Fibroblast of upper back skin (primary cell): ENCODE measurements at places on chromosomes 6 and 20.
A peak's percentile ranks its signal among the peaks of the same experiment; 100 is the strongest.

DNA sequence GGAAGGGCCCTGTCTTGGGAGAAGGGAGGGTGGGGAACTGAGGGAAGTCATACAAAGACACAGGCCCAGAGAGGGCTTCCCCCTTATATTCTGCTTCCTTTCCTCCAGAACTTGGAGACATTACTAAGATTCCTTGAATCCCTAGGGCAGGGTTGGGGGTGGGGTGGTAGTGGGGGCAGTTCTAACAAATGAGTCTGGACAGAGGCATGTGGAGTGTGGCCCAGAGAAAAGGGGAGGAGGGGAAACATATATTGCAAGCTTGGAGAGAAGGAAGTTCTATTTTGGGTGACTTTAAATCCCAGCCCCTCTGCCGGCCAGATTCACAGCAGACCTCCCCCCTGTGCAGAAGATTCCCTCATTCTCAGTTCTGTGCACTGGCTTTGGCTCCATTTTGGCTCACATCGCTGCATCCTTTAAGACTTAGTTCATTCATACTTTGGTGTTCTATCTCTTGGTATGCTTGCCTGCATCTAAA is 43.7 kb downstream of the DAAM2 start:
- DNase-seq: peak; percentile 98

- peak; percentile 49 for DNase-seq
These were observed 969.1 kb upstream of the DEFB115 start for GRCh38 chr20:30288346-30288745.

GRCh38 chr20:30594112-30594511 is 663.4 kb upstream of the DEFB115 start:
- DNase-seq: no peak

DNA sequence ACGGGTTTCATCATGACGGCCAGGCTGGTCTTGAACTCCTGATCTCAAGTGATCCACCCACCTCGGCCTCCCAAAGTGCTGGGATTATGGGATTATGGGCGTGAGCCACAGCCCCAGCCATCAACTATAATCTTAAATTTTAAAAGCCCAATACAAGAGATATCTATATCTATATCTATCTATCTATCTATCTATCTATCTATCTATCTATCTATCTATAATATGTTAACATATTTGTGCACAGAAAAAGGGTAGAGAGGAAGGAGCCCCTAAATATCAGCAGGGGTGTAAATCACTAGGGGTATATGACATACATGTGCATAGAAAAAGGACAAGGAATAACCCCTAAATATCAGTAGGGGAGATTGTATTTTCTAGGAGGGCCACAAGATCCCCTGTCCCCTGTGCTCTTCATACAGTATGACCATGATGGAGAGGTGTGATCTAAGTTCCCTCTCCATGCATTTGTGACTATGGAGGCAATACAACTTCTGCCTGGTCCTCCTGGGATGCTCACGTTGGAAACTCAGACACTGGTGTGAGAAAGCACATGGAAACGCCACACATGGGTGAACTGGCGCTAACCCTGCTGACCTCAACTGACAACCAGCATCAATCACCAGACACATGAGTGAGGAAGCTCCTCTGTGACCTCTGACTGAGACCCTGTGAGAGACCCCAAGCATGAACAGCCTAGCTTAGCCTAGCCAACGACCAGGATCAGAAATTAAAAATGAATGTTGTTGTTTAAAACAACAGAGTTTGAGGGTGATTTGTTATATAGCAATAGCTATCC is 1.2 kb upstream of the SPATS1 start:
- DNase-seq: no peak

DNA sequence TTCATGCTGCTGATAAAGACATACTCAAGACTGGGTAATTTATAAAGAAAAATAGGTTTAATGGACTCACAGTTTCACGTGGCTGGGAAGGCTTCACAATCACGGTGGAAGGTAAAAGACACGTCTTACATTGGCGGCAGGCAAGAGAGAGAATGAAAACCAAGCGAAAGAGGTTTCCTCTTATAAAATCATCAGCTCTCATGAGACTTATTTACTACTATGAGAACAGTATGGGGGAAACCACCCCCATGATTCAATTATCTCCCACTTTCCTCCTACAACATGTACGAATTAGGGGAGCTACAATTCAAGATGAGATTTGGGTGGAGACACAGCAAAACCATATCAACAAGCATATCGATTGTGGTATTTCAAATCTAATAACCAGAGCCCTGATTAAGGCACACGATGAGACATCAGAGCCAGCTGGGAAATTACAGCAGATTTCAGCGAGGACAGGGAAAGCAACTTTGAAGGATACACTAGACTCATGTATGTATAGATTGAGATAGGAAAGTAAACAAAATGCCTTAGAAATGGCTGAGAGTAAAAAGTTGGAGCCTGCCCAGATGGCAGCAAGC is 129.8 kb upstream of the GJE1 start:
- no peak for DNase-seq

DNA sequence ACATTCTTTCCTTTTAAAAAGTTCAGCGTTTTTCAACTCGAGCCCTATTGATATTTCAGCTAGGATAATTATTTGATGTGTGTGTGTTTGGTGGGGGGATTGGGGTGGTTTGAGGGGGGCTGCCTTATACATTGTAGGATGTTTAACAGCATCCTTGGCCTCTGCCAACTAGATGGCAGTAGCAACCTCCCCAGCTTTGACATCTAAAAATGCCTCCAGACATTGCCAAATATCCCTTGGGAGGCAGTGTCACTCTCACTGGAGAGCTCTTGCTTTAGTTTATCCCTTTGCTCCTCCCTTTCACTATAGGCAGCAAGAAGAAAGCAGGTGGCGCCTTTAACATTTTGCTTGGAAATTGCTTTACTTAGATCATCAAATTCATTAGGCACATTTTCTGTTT is 14.6 kb upstream of the TP53TG5 start:
- no peak for DNase-seq

GRCh38 chr6:45707176-45707575 is 308.5 kb downstream of the CLIC5 start:
- no peak for DNase-seq

GRCh38 chr6:19325335-19325789 is 511.8 kb upstream of the ID4 start:
- DNase-seq: peak; percentile 5

GRCh38 chr6:110646951-110647910 is 168.0 kb downstream of the CDK19 start:
- DNase-seq: no peak

GRCh38 chr6:154933181-154933827 is 61.8 kb upstream of the TIAM2 start:
- DNase-seq: peak; percentile 89

GRCh38 chr6:112188906-112189305 is 65.5 kb downstream of the LAMA4 start:
- DNase-seq: peak; percentile 90

- no peak for DNase-seq
These were observed 41.9 kb upstream of the FERMT1 start for GRCh38 chr20:6164421-6165341.

DNA sequence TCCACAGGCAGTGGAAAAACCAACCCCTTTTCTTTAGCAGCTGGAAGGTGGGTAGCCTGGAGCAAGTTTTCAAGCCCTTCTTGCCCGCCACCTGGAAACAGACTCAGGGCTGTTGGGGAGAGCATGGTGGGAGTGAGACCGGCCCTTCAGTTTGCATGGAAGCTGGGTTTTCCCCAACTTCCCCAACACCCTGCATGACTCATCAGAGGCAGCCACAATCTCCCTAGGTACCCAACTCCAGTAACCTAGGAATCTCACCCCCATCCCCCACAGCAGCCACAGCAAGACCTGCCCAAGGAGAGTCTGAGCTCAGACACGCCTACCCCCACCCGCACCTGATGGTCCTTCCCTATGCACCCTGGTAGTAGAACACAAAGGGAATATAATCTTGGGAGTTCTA is 86.3 kb upstream of the IRAK1BP1 start:
- no peak for DNase-seq

DNA sequence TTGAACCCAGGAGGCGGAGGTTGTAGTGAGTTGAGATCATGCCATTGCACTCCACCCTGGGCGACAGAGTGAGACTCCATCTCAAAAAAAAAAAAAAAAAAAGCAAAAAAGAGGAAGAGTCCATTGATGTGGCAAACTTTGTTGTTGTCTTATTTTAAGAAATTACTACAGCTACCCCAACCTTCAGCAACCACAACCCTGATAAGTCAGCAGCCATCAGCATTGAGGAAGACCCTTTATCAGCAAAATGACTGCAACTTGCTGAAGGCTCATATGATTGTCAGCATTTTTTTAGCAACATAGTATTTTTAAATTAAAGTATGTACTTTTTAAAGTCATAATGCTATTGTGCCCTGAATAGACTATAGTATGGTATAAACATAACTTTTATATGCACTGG is 48.8 kb downstream of the ZFP64 start:
- DNase-seq: no peak

GRCh38 chr6:56535626-56536025 is 107.1 kb downstream of the DST start:
- DNase-seq: no peak

DNA sequence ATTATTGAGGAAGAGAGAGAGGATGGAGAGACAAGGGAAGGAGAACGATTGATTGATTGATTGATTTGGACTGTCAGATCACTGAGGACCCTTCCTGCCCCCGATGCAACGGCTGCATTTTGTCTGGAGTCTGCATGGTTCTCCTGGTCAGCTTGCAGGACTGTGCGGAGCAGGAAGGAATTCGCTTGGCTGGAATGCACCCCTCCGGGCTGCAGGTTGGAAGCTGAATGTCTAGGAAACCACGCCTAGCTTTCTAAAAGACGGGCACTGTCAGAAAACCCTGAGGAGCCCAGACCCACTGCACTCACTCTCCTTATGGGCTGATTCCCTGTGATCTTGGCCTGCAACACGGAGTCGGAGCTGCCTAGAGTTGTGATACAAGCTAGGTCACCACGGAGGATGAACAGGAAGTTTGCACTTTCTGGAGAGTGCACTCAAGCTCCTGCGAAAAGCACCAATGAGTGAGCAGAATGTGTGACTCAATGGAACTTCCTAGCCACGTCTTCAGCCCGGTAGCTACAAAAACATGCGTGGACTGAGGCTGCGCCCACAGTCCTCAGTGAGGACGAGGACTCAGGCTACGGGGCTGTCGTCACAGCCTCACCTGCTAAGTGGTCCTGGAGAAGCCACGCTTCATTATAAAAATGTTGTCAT is 14.4 kb downstream of the DACT2 start:
- no peak for DNase-seq

GRCh38 chr20:59428441-59429205 is 128.2 kb downstream of the EDN3 start:
- DNase-seq: no peak

- peak; percentile 1 for DNase-seq
These were observed 138.8 kb upstream of the RNF217 start for GRCh38 chr6:124823240-124824111.

DNA sequence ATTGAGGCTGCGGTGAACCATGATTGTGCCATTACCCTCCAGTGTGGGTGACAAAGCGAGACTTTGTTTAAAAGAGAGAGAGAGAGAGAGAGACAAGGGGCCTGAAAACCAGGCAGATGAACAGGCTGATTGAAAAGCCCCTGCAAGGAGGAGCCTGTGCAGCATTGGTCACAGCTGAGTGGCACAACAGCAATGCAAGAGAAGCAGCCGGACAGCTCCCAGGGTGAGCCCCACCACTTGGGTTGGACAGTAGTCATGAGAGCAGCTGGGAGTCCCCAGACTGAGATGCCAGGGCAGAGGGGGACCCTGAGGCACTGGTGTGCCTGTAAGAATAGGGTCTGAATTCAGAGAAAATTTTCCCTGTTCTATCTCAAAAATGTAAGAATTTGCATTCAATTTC is 10.2 kb downstream of the DNPH1 start:
- DNase-seq: no peak

GRCh38 chr6:156126535-156126934 is 650.6 kb upstream of the ARID1B start:
- DNase-seq: no peak

GRCh38 chr6:160253714-160254113 is 4.9 kb downstream of the SLC22A2 start:
- no peak for DNase-seq

DNA sequence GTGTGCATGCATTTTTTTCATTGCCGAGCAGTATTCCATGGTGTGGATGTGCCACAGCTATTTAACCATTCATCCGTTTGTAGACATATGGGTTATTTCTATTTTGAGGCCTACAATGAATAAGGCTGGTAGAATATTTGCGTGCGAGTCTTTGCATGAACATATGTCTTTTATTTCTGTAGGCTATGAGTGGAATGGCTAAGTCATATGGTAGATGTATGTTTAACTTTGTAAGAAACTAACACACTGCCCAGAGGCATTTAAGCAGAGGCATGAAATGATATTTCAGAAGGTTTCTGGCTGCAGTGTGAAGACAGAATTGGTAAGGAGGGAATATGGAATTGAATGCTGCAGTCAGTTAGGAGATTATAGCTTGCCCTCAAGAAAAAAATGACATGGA is 457.4 kb upstream of the CDH4 start:
- DNase-seq: no peak

GRCh38 chr6:73688351-73688750 is 7.7 kb upstream of the CD109 start:
- DNase-seq: no peak

GRCh38 chr20:48139262-48140041 is 354.2 kb upstream of the SULF2 start:
- DNase-seq: peak; percentile 88

DNA sequence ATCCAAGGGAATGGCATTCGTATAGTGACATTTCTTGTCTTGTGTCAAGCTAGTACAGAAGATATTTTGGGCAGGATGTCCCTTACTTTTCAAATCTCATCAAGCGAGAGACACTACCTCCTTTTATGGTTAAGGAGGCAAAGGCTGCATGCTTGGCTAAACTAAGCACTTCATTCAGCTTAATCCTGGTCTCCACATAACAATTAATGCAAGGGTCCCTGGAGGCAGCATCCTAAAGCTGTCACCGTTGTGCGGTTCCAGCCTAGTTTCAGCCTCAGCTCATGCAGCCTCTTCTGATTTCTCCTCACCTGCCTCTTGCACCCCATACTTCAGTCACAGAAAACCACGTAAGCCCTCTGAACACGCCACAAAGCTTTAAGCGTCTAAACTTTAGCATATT is 67.1 kb upstream of the SLC22A23 start:
- no peak for DNase-seq

DNA sequence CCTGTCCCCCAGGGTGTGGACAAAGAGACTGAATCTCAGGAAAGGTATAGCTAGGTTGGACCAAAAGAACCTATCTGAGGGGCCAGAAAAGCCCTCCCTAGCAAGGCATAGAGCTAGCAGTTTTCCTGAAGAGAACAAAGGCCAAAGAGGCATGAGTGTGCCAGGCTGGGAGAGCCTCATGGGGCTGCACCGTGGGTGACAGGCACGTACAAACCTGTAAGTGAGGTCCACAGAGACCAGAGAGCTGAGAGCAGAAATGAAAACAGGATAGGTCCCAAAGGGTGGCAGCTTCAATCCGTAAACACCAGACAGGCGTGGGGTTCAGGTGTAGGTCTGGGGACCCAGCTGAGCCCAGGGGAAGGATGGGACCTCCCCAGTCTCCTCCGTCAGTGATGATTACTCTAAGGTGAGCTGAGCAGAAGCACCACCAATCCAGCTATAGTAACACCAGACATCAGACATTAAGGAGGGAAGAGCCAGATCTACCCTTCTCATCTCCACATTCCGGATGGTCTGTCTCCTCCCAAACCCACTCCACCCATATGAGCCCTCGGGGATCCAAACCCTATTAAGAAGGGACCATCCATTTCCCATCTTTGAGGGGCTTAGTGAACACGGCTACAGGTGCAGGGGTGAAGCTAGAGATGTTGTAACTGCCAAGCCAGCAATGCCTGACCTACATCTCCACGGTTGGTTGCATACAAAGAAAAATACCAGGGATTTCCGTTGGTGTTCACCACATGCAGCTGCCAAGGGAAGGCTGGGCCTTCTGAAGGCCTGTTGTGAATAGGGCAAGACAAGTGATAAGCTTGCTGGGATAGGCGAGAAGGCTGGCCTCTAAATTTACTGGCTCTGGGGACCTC is 38.3 kb downstream of the BCL2L1 start:
- DNase-seq: no peak
